ENCODE measurements at places on chromosomes 16 and 17.
A peak's percentile ranks its signal among the peaks of the same experiment; 100 is the strongest.

DNA sequence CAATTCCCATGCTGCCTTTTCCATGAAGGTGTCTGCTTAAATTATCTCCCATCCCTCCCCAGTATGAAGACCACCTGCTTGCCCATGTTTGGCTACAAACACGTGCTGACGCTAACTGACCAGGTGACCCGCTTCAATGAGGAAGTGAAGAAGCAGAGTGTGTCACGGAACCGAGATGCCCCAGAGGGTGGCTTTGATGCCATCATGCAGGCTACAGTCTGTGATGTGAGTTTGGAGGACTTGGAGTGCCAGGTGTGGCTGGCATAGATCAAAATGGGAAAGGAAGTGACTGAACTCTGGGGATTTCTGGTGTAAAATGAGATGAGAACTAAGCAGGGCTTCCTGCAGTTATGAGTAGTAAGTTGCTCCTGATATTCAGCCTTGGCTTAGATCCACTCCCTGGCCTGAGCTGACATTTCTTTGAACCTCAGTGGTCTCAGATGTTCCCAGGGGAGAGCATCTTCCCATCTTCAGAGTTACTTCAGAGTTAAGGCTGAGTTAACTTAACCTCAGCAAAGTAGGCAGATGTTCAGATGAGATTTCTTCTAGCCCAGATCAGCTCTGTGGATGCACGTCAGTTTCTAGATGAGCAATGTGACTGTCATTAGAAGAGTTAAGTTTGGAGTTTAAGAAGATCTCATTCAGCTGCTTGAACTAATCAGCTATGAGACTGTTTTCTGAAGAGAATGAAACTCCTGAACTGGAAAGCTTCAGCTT, 32.7 kb downstream of the ITGB3 start:
- DNase-seq = peak; percentile 40

DNA sequence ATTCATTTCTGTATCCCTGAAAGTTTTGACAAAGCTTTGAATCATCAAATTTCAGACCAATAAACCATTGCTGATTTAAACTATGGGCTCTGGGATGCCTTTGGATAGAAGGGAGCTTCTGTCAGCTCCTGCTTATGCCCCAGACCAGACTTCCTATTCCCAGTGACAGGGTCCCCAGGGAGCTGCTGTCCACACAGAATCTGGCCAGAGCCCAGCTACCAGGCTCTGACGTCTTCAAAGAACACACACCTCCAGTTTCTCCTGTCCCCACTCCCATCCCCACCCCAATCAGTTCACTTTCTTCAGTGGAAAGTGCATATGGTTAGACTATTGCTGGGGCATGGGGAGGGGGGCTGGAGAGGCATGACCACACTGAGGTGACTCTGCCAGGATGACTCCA, 51.6 kb upstream of the SREBF1 start:
- no peak for DNase-seq

GRCh38 chr17:40241252-40241834, 22.2 kb downstream of the WIPF2 start:
- no peak for DNase-seq

- DNase-seq = no peak
These were observed 2230.4 kb downstream of the TP53TG3F start for GRCh38 chr16:35689764-35690163.

- no peak for DNase-seq
These were observed 9.2 kb downstream of the DNAH17 start for GRCh38 chr17:78567991-78568390.

- DNase-seq = no peak
These were observed 3.6 kb downstream of the CLUH start for GRCh38 chr17:2707721-2708584.

DNA sequence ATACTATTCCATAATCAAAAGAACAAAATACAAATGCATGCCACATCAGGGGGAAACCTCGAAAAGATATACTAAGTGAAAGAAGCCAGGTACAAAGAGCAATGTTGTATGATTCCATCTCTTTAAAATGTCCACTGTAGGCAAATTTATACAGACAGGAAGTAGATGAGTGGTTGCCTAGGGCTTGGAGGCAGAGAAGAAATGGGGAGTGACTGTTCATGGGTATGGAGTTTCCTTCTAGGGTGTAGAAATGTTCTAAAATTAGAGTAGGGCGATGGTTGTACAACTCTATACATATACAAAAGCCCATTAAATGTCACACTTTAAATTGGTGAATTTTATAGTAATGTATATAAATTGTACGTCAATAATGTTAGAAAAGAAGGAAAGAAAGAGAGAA, 128.1 kb downstream of the MAF start:
- DNase-seq = no peak

GRCh38 chr16:65012357-65012756, 109.5 kb downstream of the CDH11 start:
- no peak for DNase-seq

DNA sequence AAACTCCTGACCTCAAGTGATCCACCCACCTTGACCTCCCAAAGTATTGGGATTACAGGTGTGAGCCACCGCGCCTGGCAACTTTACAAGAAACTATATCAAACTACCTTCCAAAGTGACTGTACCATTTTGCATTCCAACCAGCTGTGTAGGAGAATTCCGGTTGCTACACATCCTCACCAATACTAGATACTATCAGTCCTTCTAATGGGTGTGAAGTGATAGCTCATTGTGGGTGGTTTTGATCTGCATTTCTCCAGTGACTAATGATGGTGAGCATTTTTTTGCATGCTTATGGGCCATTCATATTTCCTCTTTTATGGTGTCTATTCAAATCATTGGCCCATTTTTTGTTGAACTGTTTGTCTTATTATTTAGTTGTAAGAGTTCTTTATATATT, 37.7 kb downstream of the SCNN1B start:
- DNase-seq = no peak

GRCh38 chr16:27514806-27515205, 34.9 kb downstream of the GTF3C1 start:
- no peak for DNase-seq

DNA sequence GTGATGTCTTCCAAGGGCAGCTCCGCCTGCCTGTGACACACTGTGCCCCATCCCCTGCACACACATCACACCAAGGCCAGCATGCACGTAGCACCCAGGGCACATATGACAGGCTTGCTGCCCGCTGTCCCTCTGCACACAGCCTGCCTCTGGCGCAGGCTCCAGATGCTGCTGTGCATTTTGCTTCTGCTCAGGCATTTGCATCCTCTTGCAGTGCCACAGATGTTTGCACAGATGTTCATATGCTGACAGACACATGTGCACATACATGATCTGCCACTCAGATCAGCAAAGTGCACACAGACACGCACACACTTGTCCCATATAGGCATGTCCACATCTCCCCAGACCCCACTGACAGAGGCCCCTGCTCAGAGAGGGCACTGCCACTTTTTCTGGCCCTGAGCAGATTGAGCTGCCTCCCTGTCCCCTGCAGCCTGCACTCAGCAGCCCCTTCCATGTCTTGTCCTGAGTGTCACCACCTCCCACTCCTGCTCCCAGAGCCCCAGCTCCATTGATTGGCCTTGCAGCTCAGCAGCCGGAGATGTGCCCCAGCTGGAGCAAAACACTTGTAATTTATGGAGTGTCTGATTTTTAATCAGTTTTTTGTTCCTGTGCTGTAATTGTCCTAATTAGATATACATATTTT, 115.1 kb upstream of the RPL38 start:
- no peak for DNase-seq

GRCh38 chr17:57612202-57613071, 132.7 kb downstream of the CCDC182 start:
- no peak for DNase-seq

- no peak for DNase-seq
These were observed 50.9 kb downstream of the ERCC4 start for GRCh38 chr16:13970708-13971422.

DNA sequence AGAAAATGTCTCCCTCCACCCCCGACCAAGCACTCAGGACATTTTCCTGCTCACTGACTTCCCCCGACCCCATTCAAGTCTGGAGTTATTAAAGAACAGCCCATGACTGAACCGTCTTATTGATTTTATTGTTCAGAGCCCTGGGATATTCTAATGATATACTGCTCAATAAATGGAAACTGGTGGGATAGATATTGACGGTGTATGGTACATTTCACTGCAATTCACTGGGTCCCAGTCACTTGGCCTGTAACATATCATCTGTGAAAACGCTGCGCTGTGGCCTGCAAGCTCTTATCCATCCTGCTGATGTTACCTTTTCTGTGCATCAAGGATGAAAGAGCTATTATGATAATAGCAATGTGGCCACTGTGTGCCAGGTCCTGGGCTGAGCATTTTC, 258.2 kb downstream of the XYLT1 start:
- no peak for DNase-seq

DNA sequence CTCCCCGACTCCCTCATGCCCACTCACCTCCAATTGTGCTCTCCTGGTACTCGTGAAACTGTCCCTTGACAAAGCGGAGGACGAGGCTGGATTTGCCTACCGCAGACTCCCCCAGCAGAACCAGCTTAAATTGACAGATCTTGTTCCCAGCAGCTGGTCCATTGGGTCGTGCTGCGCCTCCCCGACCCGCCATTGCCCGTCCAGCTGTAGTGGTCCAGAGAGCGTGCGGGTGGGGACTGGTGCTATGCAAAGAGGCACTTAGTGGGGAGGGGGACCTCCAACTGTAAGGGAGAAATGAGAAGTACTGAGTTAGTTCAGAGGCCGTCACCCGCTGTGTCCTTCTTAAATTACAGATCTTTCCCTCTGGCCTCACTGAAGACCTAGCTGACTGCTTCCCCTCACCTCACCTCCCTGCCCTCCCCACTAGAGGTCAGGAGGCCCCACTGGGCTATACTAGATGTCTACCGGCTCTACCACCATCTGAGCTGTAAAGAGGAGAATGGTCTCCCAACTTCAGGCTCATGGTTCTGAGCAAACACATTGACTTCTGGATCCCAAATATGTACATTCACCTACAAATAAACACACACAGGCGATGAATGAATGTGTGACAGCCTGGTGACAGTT, 7.8 kb downstream of the HSPB9 start:
- no peak for DNase-seq

- DNase-seq = no peak
These were observed 99.4 kb upstream of the CACNG3 start for GRCh38 chr16:24156777-24157176.

DNA sequence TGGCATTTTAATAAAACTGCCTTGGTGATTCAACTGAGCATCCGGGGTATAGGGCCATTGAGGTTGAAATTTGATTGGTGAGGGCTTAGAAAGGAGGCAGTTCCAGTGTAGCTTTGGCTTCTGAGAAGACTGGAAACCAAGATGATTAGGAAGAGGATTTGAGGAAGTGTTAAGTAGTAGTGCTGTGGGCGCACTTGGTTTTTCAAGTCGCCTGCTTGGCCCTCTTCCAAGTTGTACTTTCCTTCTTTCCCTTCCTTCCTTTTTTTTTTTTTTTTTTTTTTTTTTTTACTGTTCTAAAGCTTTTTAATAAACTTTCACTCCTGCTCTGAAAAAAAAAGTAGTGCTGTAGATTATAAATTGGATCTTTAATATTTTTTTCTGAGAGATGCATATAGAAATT, 320.5 kb downstream of the UTP18 start:
- DNase-seq = no peak

DNA sequence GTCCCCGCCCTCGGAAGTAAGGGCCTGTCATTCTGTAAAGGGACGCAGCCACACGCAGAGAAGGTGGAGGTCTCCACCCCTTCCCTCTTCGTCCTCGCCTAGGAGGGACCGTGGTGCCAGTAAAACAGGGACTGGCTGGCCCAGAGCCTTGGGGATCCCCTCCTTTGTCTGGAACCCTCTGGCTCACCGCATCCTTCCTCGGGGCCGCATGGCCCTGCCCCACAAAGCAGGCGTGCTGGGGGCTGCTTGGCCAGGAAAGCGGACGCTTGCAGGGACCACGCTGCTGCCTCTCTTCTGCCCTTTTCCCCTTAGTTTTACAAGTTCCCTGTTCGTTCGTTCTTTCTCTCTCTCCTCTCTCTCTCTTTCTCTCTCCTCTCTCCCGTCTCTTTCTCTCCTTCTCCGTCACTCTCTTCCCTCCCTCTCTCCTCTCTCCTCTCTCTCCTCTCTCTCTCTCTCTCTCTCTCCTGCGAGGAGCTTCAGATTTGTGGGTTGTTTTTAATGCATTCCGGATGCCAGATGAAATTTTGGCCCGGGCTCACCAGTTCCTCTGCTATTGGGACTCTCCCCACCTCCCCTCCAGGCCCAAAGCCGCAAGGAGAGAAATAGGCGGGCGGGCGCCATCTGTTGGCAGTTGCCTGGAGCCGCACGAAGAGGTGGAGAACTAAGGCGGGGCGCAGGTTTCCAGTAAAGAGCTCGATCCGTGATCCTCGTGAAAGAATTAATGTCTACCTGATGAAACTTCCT, 35.1 kb upstream of the CDRT4 start:
- peak; percentile 83 for DNase-seq

GRCh38 chr16:9885467-9885866, 296.8 kb downstream of the GRIN2A start:
- DNase-seq = no peak

- DNase-seq = no peak
These were observed 247.2 kb downstream of the NTN1 start for GRCh38 chr17:9268546-9268945.

GRCh38 chr17:9865586-9865985, 39.5 kb downstream of the RCVRN start:
- DNase-seq = no peak

DNA sequence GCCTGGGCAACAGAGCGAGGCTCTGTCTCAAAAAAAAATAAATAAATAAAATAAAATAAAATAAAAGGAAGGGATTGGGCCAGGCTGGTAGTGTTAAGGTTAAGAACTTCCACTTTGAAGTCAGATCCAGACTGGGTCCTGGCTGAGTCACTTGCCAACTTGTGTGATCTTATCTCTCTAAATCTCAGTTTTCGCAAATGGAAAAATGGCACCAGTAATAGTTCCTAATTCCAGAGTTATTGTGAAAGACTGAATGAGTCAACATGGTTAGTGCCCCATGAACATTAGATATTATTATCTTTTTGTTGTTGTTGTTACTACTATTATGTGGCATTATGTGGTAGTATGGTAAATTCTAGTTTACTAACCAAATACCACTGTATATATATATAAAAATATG, 188.0 kb upstream of the AXIN2 start:
- DNase-seq = no peak

GRCh38 chr16:12155235-12155634, 178.7 kb downstream of the SNX29 start:
- DNase-seq = no peak

GRCh38 chr16:15879255-15879811, 9.1 kb downstream of the CEP20 start:
- no peak for DNase-seq

DNA sequence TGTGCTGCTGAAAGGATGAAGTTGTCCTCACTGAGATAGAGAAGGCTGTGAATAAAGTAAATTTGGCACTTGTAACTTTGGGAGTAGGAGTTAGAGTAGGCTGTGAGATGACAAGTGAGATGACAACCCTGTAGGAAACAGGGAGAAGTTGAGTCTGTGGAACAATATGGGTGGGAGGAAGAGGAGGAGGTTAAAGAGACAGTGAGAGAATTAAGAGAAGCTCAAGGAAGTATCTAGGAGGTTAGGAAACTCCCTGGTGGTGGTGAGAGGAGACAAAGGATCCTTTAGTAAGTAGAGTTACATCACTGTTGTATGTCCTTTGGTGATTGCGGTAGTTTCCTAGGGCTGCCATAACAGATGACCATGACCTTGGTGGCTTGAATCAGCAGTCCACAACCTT, 10.7 kb upstream of the HSD17B2 start:
- DNase-seq = no peak

Measured in GM19239 (cell line).